Osteocyte (in vitro differentiated cells): ENCODE measurements at places on chromosomes 1 and 21. TPM values are rescaled to one million over a fixed set of nuclear protein-coding genes. Genes with fewer than 3 reads are reported as not detected.

DNA sequence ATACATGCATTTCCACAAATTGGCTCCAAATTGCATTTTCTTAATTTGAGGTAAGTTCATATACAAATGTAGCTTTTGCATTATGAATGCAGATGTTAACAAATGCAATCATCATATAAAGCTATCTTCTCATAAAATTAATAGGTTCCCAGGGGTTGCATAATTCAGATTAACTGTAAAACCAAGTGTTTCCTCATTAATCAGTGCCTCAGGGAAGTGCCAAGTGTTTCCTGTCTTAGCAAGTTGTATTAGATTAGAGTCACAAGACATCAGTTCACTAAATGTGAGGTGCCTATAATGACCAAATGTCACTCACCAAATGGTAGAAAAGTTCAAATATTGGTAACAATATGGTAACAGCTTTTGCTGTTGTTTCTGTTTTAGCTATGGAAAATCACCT, 140.8 kb downstream of the PTGER3 start:
- no peak for DNase-seq

DNA sequence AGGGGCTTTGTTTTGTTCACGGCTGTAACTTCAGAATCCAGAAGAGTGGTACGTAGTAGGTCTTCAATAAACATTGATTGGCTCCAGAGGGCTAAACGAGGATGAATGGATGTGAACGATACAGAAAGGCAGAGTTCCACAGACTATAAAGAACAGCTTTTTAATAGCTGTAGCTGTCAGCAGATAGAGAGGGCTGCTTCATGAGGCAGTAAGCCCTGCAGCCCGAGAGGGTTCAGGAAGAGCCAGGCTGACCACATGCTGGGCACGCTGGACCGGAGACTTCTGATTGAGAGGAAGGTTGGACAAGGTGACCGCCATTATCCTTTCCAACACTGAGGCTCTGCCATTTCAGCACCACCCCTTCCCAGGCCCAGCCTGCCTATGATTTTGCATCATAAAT, 45.3 kb downstream of the KIRREL1 start:
- no peak for DNase-seq

GRCh38 chr1:160143695-160144094, 7.7 kb upstream of the ATP1A4 start:
- DNase-seq = no peak

The OR13G1 gene
- total RNA-seq = not detected in 2 replicates

DNA sequence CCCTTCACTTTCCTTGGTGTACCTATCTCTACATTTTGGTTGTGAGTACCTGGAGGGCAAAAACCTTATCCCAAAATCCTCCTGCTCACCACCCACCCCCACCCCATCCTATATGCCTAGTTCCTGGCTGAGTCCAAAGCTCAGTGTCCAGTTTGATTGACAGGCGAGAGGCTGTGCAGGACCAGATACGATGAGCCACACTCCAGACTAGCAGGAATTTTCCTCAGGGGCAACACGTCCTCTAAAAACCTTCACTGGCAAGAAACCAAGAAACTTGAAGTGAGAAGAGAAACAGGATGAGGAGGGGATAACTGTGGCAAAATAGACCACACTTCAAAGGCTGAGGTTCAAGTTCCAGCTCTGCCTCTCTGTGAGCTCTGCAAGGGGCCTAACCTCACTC, 1.1 kb upstream of the SLAMF8 start:
- no peak for DNase-seq

GRCh38 chr21:43811262-43812105, 22.1 kb downstream of the RRP1 start:
- DNase-seq = no peak

DNA sequence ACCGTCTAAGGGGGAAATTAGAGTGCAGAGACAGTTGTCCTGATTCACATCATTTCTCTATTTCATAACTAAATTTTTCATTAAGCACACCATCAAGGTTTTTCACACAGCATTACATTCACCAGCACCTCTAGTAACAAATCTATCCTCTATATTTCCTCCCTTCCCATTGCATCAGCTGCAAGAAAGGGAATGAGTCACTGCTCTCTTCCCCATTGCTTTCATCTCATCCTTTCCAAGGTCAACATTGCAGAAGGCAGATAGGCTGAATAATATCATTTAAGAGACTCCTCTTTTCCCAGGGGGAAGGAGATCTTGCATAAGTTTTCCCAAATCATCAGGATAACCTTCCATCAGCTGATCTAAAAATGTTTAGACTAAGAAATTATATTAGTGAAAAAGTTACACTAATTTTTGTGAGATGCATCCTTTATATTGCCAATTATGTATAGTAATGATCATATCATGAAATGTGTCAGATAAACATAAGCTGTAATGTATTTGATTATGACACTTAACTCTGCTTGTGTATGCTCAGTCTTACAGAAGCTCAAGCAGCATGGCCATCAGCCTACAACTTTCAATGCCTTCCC, 4.3 kb downstream of the INTS7 start:
- no peak for DNase-seq

The MYBPH gene
- total RNA-seq = not detected in 2 replicates

DNA sequence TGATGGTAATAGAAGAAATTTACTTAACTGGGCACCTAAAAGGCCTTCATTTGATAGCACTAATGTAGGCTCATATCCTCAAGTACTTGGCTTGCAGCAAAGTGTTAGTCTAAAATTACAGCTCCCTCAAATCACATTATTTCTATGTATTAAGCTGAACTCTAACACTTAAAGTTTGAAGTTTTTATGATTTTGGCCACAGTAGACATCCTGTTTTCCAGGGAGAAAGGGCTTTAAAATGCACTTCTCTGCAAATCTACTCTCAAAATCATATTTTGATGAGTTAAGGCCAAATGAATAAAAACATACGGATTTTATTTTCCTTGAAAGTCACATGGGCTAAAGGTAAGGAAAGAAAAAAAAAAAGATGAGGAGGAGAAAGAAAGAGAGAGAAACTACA, 575.5 kb downstream of the PLPP3 start:
- no peak for DNase-seq

DNA sequence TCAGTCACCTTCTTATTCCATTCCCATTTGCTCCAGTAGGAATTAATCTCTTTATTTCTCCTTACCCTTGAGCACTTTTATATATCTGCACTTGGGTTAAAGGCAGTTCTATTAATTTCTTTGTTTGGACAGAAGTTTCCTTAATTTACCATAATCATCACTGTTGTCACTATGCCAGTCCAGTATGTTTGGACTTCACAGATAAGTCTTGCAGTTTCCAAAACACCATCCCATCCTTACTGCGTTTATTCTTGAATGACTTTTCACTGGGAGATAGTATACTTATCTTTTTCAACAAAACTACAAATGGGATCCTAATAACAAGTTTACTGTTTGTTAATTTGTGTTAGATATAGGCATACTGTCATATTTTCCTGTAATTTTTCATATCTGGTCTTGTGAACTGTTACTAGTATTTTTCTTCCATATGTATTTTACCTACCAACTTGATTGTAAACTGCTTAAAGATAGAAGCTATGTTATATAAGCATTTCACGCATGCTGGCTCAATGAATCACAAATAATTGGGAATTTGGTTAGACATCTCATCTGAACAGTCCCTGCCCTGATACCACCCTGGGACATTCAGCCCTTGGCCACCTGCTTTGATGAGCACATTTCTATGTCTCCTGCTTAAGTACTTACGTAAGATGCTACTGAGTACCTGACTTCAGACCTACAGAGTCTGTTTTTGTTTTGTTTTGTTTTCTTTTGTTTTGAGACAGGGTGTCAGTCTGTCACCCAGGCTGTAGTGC, 78.2 kb downstream of the OLFML2B start:
- DNase-seq = no peak

DNA sequence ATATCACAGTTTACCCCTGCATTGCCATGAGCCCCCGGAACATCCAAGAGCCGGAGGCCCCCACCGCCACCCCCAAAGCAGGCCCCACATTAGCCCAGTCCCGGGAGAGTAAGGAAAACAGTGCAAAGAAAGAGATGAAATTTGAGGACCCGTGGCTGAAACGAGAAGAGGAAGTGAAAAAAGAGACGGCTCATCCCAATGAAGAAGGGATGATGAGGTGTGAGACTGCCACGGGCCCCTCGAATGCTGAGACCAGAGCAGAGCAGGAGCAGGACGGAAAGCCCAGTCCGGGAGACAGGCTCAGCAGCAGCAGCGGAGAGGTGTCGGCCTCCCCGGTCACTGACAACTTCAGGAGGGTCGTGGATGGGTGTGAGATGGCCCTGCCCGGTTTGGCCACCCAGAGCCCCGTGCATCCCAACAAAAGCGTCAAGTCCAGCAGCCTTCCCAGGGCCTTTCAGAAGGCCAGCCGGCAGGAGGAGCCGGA, 532.4 kb downstream of the KIF26B start:
- DNase-seq = no peak

The CTBS gene
- 18.3 and 20.2 TPM in 2 replicates for total RNA-seq

- DNase-seq = peak; percentile 71
Observed at GRCh38 chr1:227894831-227895451, 52.8 kb downstream of the WNT9A start.

DNA sequence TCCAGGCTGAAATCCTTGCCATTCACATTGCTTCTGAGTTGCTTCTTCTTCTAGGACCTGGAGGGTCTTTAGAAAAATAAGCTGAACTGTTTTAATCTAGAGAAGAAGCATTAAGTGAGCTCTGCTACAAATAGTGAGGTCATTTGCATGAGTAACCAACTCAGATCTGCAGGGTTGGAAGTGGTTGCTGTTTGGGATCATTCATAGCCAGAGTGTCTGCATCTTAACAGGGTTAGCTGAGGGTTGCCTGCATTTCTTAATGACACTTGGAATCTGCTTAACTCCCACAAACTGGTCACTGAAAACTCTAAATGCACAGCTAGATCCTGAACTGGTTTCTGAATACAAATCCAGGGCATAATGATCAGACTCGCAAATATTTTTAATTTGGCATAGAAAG, 9.9 kb downstream of the CNIH3 start:
- no peak for DNase-seq

DNA sequence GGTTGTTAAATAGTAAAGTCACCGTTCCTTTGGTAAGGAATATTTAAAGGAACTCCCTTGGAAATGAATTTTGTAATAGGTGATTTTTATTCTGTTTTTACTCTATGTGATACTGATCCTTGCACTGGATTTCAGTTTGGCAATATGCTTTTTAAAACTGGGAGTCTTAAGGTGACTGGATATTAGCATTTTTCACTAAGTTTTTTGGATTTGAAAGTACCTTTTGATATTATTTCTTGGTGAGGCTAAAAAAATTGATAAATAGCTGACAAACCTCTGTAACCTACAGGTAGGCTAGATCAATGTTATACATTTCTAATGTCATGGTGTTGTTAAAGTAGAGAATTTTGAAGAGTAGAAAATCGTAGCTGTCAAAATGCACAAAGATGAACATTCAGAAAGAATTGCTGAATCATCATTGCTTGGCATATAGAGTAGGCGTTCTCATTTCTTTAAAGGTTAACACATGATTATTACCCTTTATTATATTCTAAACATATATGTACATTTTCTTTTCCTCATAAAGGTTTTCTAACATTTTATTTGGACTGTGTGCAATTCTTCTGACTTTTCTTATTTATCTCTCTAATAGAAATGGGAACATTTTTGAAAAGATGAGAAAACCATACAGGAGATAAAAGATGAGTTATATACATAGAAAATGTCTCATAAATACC, 1.5 kb upstream of the DNAJB4 start:
- DNase-seq = no peak
